Astrocyte (in vitro differentiated cells and primary cell): ENCODE measurements at places on chromosomes 5 and 9. TPM values are rescaled to one million over a fixed set of nuclear protein-coding genes. Genes with fewer than 3 reads are reported as not detected.

- peak; percentile 44 for DNase-seq
Observed at GRCh38 chr5:72121780-72122445, 14.6 kb downstream of the MAP1B start.

DNA sequence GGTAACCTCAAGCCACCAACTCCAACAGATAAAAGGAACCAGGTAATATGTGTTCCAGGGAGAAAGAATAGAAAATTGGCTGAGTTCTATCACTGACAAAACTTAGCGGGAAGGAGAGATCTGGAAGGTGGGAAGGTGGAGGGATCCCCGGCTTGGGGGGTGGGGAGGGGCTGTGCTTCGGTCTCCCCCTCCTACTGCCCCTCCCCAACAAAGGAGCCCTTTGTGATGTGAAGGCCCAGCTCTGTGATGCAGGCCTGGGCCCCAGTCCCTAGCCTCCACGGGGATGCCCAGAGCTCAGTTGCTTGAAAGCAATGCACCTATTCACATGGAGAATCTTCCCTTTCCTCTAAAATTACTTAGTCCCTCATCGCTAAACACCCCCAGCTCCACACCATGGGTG lies 4.4 kb upstream of the ZNF484 start:
- no peak for DNase-seq

- no peak for DNase-seq
Observed at GRCh38 chr5:124783285-124783684, 36.8 kb upstream of the ZNF608 start.

DNA sequence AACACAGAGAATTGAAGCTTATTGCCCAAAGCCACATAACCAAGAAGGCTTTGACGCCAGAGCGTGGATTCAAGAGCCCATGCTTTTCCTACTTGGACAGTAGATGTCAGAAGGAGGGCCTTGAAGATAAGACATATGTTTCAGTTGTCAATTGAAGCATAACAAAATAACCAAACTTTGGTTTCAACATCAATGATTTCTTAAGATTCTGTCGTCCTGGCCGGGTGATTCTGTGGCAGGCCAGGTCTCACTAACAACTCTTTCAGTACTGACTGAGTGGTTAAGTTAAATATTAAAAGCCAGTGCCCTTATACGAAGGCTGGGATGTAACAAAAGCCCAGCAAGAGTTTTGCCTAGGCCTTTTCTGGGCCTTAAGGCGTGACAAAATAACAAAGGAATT lies 94.0 kb downstream of the RCL1 start:
- DNase-seq = no peak

PTGDS gene
- 5.0 and 5.6 TPM in 2 replicates for total RNA-seq

DNA sequence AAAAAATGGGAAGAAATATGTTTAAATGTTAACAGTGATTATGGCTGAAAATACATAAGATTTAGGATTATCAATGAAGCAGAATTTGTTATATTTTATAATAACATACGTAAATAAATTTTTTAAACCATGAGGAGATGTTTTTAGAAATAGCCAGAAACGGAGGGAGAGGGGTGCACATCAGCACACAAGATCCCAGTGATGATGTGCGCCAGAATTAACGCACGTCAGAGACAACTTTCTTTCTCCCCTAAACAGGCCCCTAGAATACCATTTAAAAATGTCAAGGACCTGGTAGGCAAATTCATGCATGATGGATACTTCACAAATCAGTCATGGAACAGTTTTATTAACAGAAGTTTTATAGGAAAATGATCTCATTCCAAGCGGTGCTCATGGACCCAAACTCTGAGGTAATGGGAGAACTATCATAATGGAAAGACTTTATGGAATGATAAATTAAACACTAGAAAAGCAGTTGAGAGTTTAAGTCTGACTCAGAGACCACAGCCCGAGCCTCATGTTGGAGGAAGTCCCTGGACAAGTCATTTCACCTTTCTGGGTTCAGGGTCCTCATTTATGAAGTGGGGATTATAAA lies 258.9 kb upstream of the GAS1 start:
- DNase-seq = peak; percentile 85

DNA sequence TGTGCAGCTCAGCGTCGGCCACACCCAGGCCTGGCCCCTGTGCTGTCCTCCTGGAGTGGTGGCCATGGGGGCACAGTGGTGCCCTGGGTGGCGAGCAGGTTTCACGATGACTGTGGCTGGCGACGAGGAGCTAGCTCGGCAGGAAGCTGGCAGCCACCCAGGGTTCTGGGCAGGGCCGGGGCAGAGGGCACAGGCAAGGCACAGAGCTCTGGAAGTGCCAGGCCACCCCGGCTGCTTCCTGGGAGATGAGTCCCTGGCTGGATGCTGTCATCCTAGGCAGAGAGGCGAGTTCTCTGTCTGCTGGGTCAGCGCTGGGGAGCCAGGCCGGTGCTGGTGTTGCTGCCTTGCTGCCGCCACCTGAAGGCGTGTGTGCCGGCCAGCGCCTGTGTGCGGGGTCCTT lies 51.7 kb downstream of the RXRA start:
- no peak for DNase-seq

ARHGEF39 gene
- total RNA-seq = 0.53 and 1.0 TPM in 2 replicates

IL9 gene
- not detected in 2 replicates for total RNA-seq

GRCh38 chr5:120297616-120298015 lies 166.5 kb upstream of the PRR16 start:
- peak; percentile 30 for DNase-seq

DNA sequence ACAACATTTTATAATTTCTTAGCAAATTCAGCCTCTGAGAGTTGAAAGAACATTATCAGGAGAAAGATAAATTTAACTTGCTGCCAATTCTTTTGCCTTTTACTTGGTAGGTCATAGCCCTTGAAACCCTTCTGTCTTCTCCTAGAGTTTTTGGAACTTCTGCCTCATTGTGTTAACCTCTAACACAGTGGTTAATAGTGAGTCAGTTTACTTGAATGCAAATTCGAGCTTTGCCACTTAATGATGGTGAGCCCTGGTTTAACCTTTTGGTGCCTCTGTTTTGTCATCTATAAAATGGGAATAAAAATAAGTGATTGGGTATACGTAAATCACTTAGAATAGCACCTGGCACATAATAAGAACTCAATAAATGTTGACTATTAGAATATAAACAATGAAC lies 1.8 kb upstream of the INIP start:
- peak; percentile 6 for DNase-seq

- DNase-seq = no peak
Observed at GRCh38 chr5:146410272-146410671, 36.9 kb upstream of the TCERG1 start.

MOB3B gene
- total RNA-seq = 2.8 and 3.9 TPM in 2 replicates

SCGB3A1 gene
- not detected in 2 replicates for total RNA-seq

LCN15 gene
- total RNA-seq = not detected in 2 replicates

GRCh38 chr5:149256451-149256850 lies 15.2 kb upstream of the AFAP1L1 start:
- peak; percentile 67 for DNase-seq

- no peak for DNase-seq
Observed at GRCh38 chr9:37192803-37193202, 72.4 kb downstream of the ZCCHC7 start.

ZFP37 gene
- total RNA-seq = 1.5 and 2.1 TPM in 2 replicates

SV2C gene
- total RNA-seq = 0.05 TPM in 2 replicates

FCN1 gene
- total RNA-seq = not detected in 2 replicates

GRCh38 chr5:15492545-15492944 lies 7.4 kb upstream of the FBXL7 start:
- no peak for DNase-seq

TMEM252 gene
- not detected in 2 replicates for total RNA-seq

GRCh38 chr9:100052375-100052774 lies 46.4 kb downstream of the ERP44 start:
- DNase-seq = no peak

DNA sequence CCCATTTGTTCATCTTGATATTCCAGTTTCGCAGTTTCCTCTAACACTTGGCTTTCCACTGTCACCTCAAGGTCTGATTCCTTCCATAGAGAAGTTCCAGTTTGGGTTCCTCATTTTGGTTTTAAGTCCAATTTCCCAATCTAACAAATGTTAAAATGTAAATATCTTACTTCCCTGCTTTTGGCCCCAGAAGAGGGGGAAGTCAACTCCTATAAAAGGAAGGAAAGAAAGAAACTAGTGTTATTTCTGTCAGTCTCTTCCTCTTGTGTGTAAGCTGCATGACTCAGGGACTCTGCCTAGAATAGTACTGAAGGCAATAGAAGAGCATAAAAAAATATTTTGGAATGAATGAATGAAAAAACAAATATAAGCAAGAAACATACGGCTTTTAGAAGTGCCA lies 127.5 kb upstream of the CCNG1 start:
- no peak for DNase-seq
